CD4-positive, alpha-beta T cell treated with Interleukin-21 for 1 hour (primary cell): ENCODE measurements at places on chromosomes 5 and 9.

- no peak for DNase-seq
Observed at GRCh38 chr5:94467954-94468930, 150.2 kb downstream of the KIAA0825 start.

DNA sequence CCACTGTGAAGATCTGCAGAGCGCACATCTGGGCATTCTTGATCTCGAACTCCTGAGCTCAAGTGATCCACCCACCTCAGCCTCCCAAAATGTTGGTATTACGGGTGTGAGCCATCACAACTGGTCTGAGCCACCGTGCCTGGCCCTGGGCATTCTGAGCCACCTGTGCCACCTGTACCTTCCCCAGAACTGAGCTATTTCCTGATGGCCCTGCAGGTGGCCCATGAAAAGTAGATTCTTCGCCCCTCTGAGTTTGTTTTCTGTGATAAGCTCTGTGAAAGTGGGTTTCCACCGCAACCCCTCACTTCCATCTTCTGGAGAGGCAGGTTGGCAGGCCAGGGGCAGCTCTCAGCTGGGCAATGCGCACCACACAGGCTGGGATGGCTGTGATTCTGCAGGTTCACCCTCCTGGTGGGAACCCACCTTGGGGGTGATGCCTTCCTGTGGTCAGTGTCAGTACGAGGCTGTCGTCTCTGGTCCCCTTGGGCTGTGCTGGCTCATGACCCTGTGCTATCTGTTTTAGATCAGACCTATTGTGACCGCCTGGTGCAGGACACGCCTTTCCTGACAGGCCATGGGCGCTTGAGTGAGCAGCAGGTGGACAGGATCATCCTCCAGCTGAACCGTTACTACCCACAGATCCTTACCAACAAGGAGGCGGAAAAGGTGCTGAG is 11.3 kb downstream of the CARD19 start:
- DNase-seq: no peak

DNA sequence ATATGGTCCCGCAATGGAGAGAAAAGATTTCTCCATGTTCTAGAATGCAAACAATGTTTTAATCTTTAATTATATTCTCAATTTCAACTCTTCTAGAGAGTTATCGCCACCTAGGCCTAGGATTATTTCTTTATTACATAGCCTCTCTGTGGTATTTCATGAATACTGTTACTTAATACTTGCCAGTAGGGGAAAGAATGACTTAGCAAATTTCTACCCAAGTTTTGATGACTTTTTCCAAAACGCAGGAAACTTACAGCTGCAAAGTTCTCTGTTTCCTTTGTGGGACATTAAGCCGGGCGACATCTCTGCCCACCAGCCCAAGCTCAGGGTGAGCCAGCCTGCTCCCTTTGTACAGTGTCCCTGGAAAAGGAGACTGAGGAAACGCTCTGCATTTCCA is 73.8 kb downstream of the MED27 start:
- DNase-seq: no peak

DNA sequence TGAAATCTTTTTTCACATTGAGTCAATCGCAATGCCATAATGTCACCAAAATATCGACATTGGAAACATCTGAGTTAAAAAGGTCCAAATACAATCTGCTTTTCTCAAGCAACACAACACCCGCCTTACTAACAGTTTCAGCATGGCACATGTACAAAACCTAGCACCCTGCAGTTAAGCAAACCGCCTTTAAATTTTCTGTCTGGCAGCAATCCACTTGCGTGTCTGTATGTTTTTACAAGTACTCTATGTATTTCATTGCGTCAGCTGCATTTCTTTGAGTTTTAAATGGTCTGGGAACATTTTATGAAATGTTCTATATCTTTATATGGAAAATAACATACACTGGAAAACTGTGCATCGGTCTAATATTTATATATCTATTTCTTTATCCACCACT is 134.6 kb downstream of the DENND1A start:
- DNase-seq: no peak

DNA sequence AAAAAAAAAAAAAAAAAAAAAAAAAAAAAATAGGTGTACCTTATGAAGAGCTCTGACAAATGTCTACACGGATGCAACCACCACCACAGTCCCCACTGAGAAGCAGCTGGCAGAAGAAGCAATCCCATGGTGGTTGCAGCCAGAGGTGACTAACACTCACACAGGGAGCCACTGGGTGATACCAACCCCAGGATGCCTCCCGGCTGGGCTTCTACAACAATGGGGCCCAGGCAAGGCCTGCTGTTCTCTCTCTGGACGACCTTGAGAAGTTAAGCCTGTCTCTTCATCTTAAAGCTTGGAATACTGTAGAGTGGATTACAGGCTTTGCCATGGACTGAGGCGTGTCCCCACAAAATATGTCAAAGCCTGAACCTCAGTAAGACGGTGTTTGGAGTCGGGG is 104.1 kb downstream of the ROR2 start:
- no peak for DNase-seq

DNA sequence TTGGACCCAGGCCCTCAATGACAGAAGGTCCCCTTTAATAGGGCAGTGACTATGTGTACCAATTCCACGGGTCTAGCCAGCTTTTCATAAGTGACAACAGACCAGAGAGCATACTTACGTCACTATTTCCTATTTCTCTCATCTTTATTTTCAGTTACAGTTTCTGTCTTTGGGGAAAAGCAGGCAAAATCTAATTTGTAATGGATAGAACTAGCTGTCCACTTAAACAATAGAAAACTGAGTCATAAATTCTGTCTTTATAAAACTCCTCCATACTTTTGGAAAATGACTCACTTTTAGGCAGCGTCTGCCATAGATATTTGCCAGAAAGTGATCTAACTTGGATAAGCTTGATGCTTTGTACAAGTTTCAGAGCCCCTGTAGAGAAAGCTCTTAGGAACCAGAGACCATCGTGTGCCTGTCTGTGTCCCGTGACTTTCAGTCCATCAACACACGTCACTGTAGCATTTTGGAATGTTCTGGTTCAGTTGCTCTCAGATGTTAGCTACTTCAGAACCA is 101.9 kb downstream of the F2RL2 start:
- peak; percentile 12 for DNase-seq

DNA sequence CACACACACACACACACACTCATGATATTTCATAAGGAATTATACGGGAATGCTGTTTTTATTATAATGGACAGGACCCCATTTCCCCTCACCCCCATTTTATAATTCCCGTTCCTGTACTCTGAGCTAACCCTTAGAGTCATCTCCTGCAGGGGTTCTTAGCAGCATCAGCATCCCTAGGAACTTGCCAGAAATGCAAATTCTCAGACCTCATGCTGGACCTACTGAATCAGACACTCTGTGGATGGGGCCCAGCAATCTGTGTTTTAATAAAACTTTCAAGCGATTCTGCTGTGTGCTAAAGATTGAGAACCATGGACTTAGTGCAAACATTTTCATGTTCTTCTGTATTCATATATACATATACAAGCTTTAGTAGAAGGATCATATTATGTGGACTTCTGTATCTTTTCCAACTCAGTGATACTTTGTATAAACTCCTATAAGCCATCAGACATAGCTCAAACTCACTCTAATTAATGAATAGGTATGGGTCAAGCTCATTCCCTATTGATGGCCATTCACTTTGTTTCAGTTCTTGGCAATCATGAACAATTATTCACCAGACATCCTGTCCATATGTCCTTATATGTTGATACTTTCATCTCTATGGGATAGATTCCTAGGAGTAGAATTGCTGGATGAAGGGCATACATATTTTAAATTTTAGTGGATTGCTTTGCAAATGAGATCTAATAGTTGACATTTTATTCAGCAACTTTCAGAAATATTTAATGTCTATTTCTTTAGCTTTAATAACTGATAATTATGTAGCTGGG is 65.5 kb downstream of the ARHGEF28 start:
- DNase-seq: no peak

DNA sequence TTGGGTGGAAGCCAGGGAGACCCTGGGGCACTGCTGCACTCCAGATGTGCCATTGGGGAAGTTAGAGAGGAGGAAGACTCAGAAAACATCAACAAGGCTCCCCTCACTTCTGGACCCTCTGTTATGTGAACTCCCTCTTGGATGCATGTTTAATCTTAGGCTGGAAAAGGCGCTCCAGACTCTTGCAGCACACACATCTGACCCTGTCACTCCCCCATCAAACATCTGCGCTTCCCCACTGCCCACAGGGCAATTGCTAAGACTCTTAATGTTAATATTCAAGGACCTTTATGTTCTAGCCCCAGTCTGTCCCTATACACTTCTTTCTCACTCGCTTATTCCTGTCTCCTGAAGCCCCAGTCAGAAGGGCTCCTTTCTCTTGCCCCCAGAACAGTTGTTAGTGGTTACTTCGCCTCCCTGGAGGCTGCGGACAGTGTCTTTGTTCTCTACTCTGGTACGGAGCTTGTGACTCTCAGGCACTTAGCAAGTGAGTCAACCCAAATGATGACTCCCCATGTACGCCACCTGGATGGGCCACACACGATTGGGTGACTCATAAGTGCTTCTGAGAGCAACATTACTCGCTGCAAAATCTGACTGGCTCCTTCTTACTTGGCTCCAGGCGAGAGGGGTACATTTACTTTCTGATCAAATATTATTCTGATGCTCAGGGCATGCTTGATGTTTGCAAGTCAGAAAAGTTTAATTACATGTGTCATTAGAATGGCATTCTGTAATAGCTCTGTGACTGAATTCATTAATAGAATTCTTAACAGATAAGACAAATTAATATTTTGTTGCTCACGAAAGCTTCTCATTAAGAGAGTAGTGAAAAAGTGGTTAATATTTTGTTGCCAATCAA is 193.6 kb downstream of the HSPA4 start:
- DNase-seq: no peak

DNA sequence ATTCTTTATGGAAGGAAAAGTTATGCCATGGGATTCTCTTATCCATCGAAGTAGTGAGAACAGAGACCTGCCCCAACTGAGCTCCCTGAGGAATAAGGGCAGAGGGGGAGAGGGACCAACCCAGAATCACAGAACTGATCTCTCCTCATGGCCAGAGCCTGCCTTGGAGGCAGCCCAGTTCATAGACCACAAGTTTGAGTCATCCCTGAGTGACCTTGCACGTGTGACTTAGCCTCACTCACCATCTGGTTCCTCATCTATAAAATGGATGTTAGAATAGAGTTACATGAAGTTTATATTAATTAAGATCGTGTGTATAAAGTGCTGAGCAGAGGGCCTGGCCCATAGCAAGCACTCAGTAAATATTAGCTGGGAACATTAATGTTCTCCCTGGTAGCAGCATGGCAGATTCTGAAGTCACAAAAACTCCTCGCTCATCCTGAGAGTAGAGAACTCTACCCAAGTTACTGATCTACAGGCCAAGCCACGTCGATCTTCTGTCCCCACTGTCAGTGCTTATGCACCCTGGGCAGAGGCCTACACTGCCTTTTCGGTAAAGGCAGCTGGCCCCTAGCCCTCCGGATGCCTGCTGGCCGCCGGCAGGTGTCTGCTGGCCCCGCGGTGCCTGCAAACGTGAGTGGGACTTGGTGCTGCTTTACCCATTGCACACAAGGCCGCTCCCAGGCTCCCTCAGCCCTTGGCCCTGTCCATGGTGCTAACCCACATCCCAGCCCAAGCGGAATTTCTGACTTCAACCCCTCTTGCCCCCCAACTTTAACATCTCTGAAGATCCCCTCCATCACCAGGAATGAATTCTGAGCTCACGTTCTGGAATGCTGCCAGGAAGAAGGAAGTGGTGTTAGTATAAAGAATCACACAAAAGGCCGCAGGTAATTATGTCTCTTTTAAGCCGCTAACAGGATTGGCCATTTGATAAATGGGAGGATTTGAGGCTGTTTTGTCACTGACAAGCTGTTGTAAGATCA is 61.1 kb upstream of the ARAP3 start:
- DNase-seq: no peak

GRCh38 chr9:19451240-19452087 is 42.7 kb downstream of the ACER2 start:
- DNase-seq: no peak

- DNase-seq: no peak
Observed at GRCh38 chr9:101486693-101487442, 46.8 kb upstream of the RNF20 start.

DNA sequence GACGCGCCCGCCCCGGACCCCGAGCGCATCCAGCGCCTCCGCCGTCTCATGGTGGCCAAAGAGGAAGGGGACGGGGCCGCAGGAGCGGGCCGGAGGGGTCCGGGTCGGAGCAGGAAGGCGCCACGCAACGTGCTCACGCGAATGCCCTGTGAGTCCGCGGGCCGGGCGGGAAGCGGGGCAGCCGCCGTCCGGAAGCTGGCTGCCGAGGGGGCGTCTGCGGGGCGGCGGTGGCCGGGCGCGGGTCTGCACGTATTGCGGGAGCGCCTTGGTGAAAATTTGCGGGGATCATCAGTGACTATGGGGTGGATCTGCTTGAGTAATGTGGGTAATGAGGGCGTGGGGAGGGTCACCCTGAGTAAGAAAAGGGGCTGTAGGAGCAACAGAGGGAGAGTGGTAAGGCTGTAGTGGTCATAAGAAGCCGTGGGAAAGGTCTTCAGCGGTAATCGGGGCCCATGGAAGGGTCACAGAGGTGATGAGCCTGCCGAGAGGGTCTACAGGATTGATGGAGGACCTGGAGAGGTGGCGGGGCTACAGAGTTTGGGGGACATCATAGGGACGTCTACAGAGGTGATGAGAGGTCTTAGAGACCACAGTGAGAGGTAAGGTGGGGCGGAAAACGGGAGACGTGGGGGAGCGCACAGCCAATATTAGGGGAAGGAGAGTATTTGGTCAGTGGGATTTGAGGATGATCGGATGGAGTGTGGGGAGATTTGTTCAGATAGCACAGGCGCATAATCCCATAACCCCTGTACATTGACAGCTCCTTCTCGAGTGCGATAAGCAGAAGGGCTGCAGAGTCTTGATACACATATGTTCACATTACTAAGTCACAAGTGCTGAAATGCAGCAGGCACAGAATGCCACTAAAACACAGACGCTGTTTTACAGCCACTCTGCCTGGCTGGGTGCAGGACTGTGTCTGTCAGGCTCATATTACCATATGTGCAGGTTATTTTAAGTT is 819 bp downstream of the LSM11 start:
- peak; percentile 12 for DNase-seq

DNA sequence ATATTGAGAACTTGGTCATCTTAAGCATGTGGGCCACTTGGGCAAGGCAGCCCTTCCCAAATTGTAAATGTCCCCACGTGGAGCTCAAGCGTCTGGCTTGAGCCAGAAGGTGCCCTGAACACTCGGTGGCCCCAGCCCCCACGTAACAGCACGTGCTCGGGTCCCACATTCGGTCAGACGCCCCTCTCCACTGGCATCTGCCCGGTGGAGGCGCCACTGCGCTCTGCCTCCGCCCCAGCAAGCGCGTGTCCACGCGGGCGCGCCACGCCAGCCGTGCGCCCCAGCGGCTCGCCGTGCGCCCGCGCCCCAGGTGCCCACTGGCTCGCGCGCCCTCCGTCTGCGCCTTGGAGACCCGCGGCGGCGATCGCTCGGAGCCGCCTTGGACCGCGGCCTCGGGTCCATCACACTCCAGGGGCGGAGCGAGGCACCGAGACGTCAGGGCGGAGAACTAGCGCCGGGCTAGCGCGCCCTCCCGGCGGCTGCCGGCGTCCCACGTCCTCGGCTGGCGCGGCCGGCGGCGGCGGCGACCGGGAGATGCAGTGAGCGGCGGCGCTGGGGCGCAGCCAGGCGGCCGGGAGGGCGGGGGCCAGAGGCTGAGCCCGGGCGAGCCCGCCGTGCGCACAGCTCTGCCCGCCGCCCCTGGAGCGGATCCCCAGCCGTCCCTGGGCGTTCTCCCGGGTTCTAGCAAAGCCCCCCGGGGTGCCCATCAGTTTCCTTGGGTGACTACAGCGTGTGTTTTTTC is at the start of gene PALM2AKAP2:
PALM2AKAP2 (plus strand) TSS at position 488 of the 742 bp plus-strand sequence. CDS start 291 bp downstream, outside the sequence.
- DNase-seq: no peak
